ENCODE measurements at places on chromosomes 12 and 14.
A peak's percentile ranks its signal among the peaks of the same experiment; 100 is the strongest.

GRCh38 chr14:53964249-53964648 lies 7.6 kb upstream of the BMP4 start:
- DNase-seq = no peak

DNA sequence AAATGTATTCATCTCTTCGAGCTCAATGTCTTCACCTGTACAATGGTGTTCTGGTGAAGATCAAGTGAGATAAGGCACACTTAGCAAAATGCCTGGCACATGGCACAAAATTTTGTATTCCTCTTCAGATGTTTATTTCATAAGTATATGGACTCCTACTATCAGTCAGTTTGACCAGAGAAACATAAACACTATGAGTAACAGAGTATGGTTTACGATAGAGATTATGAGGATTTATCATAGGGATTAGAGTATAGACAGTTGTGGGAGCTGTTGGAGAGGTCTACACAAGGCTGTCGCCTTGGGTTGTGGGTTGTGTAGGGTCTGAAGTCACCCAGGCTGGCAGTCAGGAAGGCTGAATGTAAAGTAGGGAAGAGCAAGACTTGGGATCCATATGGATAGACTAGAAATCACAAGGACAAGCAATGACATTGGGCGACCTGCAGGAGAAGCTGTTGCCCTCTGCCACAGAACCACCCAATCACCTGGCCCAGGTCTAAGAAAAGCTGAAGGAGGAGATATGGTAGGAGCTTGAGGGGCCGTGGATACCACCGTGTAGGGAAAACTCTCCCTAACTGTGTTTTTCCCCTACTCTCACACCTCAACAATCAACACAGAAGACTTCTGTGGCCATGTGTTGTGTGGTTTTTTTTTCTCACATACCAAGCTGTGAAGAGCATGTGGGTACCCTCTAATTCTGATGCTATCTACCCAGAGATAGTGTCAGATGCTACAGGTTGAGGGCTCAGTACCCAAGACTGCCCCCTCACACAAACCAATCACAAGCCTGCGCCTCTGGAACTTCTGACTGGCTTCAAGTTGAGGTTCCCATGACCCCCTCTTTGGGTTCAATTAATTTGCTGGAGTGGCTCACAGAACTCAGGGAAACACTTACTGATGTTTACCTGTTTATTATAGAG lies 27.2 kb upstream of the RESF1 start:
- no peak for DNase-seq

GRCh38 chr12:58138424-58138823 lies 197.1 kb downstream of the ATP23 start:
- DNase-seq = no peak

- no peak for DNase-seq
Measured at GRCh38 chr12:31233061-31233730, 92.8 kb downstream of the SINHCAF start.

DNA sequence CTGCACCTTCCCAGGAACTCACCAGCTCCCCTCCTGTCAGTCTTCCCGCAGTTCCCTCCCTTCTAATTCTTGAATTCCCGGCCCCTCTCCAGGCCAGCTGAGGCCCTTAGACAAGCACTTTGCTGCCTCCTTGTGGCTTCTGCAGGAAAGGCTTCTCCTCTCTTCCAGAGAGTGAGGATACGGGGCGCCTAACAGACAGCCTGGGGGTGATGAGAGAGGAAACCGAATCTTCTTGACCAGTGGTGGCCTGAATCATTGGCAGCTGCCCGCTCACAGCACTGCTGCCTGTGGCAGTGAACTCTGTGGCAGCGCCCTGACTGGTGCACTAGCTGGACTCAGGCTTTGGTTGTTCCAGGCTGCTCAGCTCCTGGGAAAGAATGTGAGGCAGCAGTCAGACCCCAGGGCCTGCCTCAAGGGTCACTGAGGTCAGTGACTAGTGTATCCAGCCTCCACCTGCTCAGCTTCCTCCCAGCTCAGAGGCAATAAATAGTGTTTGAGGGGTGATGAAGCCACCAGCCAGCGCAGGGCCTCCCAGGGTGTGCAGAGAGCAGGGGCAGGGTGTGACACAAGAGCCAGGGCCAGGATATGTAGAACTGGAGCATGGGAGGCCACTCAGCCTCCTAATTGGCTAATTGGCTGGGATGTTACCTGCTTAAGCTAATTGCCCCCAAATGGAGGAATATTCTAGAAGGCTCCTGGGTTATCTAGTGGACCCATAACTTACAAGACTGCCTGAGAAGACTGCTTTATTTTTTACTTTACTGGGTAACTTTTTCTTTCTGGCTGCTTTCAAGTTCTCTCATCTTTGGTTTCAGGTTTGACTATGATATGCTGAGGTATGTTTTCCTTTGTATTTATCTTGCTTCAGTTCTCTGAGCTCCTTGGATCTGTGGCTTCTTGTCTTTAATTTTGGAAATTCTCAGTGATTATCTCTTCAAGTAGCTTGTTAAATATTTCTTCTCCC lies 12.9 kb upstream of the MCRS1 start:
- peak; percentile 15 for DNase-seq

DNA sequence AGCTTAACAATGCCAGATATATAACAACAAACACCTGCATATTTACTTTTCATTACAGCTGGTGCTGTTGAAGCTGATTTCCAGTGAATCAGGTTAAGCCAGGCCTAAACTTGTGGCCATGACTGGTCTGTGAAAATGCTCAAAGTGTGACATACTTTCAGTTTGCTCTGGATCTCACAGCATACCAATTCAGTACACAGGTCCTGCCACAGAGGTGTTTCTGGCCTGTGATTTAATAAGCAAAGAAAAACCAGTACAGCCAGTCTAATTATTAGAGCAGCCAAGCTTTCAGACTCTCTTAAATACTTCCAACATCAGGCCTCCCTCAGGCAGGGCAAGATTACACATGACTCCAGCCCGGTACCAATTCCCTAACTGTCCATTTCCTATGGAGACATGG lies 27.4 kb upstream of the TMCC3 start:
- DNase-seq = no peak

- DNase-seq = no peak
Measured at GRCh38 chr12:71220260-71220659, 62.5 kb upstream of the TSPAN8 start.

DNA sequence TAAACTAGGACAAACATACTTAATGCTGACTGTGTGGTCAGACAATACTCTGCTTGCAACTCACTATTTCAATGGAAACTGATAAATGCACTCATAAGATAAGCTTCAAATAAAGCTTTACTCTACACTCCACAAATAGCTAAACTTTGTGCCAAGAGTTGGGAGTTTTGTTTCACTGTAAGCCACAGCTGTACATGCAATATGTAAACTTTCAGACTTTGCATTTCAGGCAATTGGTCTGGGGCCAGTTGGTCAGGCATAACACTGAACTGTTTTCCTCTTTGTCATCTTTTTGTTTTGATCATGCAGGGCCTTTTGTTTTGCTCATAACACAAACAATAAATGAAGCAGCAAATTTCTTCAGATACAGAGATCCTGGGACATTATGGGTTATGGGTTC lies 426.2 kb downstream of the IPO8 start:
- no peak for DNase-seq

All from stimulated activated CD4-positive, alpha-beta T cell treated with anti-CD3 and anti-CD28 coated beads, Interleukin-15, amount 100 ng/mL, for 1 hour (primary cell).